ENCODE measurements at places on chromosomes 7 and 10.

GRCh38 chr7:87648316-87648715 lies 20.1 kb downstream of the RUNDC3B start:
- no peak for DNase-seq

DNA sequence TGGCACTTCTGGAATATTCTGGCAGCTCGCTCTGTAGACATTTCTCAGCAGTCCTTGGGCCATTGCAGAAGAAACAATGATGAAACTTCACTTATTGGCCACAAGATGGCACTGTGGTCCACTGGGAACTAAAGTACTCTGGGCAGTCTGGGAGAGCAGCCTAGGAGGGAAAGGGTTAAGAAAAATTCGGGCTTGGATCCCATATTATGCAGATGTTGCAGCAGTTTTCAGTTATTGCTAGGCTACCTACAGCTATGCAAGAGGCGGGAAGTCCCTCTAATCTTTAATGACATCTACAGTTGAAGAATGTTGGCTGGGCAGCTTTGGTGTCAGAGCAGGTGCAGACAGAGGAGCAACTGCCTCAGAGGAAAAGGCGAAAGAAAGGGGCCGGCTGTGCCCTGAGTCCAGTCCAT lies 201.7 kb upstream of the PRSS58 start:
- DNase-seq = peak; percentile 90

DNA sequence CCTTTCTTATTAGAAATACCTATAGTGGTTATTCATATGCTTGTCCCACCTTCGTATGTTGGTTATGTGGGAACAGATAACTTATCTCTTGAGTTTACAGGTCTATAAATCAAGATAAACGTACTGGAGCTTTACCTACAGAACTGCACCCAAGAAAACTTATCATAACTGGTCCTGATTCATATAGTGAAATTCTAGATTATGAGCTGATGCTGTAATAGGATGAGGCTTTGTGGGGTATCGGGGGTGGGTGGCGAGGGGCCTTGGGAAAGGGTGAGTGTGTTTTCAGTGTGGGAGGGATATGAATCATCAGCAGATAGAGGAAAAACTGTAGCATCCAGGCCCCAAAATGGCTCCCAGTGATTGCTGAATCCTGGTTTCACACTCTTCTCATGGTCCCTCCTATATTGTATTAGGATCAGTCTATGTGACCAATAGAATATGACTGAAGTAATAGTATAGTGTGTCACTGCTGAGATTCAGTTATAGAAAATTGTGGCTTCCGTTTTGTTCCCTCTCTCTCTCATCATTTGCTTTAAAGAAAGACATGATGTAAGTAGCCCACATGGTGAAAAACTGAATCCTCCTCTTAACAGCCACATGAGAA lies 706.8 kb upstream of the LRRTM3 start:
- peak; percentile 56 for DNase-seq

DNA sequence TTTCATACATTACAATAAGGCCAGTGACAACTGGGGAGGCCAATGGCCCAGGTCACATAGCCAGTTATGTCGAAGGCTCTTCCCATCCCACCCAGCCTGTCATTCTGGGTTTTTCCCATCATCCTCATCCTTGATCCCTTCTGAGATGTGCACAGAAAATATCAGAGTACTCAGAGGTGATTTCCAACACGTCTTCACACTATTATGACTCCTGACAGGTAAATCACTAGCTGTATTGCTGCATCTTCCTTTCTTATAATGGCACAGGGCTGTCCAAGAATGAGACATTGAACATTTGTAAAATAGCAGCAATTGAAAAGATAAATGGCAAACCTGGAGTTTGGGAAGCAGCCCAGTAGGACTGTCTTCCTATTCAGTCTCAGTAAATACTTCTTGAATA lies 159.9 kb downstream of the PLXNA4 start:
- no peak for DNase-seq

DNA sequence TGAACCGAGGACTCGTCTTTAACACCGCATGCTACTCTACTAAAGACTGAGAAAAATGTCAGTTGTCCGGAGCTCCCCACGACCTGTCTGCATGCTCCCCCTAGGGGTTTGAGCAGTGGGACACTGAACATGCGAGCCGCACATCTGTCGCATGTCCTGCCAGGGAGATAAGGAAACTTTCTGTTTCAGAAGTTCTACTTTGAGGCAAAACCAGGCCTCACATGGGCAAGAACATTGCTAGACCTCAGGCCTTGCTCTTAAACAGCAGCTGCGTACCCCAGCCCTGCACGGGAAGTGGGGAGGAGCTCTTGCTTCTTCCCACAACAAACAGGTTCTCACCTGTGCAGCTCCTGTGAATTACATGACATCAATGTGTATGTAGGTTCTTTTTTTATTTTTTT lies 30.3 kb upstream of the HERPUD2 start:
- no peak for DNase-seq

- no peak for DNase-seq
These were observed 3.9 kb upstream of the PURB start for GRCh38 chr7:44889086-44889781.

Measured in fibroblast of skin of right biceps (primary cell).